Esophagus squamous epithelium (tissue), 5 donors: ENCODE measurements at places on chromosomes 4 and X. TPM values are rescaled to one million over a fixed set of nuclear protein-coding genes. Genes with fewer than 3 reads are reported as not detected.

- DNase-seq: no peak
Observed at GRCh38 chr4:32864713-32865351, 2144.7 kb downstream of the PCDH7 start.

Gene DRP2
- total RNA-seq: not detected

Gene SATL1
- total RNA-seq: not detected

Gene NAA11
- not detected for total RNA-seq

DNA sequence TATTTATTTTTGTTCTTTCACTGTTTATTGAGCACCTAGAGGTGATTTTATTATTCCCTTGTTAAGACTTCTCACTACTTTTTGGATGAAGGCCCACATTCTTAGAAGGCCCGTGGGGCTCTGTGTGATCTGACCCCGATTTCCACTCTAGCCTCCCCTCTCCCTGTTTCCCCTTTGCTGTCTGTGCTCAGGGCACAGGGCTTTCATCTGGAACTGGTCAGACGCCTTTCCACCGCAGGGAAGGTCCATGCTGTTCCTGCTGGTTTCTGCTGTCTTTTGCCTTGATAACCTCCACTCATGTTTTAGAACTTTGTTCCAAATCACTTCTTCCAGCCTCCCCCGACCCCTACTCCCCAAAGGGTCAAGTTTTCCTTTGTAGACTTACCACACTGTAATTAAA, 31.3 kb upstream of the ANAPC4 start:
- DNase-seq: no peak

DNA sequence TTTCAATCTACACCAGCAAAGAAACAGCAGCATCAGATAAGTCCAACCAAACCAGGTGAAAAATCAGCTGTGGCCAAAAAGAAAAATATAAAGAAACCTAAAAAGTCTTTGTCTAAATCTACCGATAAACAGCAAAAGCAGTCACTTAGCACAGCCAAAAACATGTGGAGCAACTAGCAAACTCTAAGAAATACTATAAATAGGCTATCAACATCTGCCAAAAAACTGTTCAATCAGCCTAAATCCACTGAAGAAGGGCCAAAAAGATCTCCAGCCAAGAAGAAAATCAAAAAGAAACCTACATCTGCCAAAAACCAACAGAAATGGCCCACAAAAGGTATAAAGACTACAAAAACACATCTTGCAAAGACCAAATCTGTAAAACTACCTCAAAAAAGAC, 36.7 kb upstream of the CABS1 start:
- no peak for DNase-seq

Gene SORBS2
- total RNA-seq: 33.4 TPM
